Activated CD4-positive, alpha-beta T cell treated with anti-CD3 and anti-CD28 coated beads, Interleukin-2, amount 50 U/mL, for 1 hour (primary cell): ENCODE measurements at places on chromosomes 1 and 21.

DNA sequence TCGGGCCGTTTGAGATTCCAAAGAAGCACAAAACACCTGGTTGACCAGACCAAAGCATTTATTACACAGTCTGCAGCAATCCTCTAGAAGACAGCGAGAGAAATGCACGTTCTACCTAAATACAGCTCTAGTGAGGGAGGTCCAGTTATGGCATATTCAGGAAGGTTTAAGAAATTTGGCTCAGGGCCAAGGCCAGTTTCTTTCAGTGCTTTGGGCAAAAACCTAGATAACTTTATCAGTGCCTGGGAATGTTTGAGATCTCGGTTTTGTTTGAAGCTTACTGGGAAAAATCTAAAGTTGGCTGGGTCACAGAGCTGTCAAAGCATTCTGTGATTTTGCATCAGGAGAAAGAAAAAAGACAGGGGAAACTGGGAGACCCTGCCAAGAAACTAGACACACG lies 514.0 kb upstream of the TMPRSS15 start:
- no peak for DNase-seq

GRCh38 chr1:18970358-18970757 lies 13.9 kb upstream of the IFFO2 start:
- DNase-seq: no peak

- no peak for DNase-seq
Observed at GRCh38 chr1:143698016-143698415, 273.8 kb downstream of the FAM72C start.

- DNase-seq: peak; percentile 28
Observed at GRCh38 chr1:16073490-16074119, at the start of gene FAM131C. FAM131C (minus strand) TSS chr1:16073651; CDS start chr1:16073442, 209 bp downstream.

- DNase-seq: no peak
Observed at GRCh38 chr1:222043444-222044292, 301.8 kb upstream of the DUSP10 start.

- DNase-seq: no peak
Observed at GRCh38 chr1:36528361-36529349, 45.9 kb upstream of the CSF3R start.

DNA sequence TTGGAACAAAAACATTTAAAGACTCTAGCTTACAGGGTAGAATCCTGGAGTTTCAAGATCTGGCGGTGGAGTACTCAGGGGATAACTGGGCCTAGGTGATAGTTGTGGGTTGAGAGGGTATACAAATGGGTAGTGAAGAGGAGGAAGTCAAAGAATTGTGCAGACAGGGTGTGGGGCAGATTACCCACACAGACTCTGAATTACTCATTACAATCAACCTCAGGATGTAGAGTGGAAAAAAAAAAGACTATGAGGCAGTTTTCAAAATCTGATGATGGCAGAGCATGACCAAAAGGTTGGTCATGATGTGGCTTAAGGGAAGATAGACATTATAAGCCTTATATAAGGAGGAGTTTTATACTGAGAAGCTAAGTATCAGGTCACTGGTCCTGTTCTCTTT lies 44.1 kb upstream of the GLIS1 start:
- DNase-seq: no peak

- no peak for DNase-seq
Observed at GRCh38 chr21:45562402-45562801, 20.2 kb upstream of the SLC19A1 start.

- no peak for DNase-seq
Observed at GRCh38 chr1:66412704-66413103, 121.2 kb upstream of the SGIP1 start.

DNA sequence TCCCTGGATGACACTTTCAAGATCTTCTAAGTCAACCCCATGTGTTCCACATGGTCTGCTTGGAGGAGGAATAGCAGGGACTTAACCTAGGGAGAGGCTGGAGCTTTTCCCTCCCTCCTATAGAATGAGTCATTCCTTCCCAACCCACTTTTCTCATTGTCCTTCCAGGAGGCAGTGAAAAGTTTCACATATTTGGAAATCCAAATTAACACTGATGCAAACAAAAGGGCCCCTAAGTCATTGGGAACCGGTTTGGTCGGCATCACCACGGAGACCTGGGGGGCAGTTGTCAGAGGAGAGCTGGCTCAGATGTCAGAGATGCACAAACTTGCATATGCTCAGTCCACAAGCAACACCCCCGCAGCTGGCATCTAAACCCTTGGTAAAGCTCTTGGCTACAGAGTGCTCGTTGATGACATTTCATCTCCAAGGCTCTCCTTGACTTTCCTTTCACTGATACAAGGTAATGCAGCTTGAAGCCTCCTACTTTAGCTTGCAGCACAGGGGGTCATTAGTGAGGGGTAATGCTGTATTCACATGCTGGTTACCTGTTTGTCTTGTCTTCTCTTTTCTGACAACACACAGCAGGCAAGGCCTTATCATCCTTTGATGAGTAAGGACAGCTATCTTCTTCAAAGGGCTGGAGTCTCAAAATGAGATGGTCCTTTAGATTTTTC lies 12.3 kb upstream of the LRRC8D start:
- no peak for DNase-seq

DNA sequence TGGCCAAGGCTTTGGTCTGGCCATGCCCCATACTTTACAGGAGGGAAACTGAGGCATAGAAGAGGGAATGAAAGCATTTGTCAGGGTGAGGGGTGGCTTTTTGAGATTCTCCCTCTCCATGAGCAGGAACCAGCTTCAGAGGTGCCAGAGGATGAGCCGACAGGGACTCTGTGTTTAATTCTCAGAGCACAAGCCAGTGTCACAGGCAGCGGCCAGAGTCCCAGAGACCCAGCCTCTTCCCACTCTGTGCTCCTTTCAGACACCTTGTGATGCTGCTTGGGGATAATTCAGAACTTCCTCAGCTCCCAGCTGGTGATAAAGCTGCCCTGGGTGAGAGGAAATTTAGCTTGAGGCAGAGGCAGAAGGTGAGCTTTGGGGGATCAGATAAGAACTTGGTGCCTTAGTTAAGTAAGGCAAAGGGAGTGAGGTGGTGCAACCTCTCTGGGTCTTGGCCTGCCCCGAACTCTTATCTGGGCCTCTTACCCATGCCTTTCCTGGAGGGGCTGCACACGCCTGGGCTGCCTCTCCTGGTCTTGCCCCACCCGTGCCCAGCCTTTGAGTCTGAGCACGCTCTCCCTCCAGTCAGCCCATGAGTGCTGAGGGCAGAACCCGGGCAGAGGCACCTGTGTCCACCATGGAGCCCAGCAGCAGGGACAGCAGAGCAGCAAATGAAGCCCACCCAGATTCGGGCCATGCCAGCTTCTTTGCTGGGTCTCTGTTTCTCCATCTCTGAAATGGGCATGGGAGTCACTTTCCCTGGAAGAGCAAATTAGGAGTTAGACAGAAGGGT lies 175.6 kb upstream of the C1orf174 start:
- no peak for DNase-seq

GRCh38 chr21:43193651-43194302 lies 25.0 kb downstream of the CRYAA start:
- DNase-seq: no peak
